ENCODE measurements at places on chromosomes 1 and 21.

DNA sequence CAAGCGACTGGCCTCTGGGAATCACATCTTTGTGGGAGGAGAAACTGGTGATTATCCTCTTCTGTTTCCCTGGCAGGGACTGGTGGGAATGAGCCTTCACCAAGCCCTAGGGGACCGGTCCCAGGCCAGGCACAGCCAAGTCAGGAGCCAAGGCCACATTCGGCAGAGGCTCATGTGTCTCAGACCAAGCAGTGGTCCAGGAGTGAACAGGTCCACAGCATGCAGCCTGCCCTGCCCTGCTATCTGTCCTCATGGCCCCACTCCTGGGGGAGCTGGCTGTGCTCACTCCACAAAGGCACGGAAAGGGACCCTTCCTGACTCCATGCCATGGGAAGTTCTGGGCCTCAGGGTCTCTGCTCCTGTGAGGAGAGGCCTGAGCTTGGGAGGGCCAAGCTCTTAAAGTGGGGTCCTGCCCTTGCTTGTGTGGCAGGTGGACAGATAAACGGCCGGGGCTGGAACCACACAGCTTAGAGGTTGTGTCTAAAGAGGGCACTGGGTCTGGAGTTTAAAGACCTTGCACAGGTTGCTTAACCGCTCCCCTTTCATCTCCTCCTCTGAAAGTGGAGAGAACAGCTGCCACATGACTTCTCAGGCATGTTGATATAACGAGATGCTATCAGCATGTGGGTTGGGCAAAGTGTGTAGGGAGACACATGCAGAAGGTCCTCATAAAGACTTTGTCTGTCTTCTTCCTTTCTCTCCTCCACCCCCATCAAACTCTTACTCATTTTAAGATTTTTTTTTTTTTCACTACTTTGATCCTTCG is 57.5 kb downstream of the CASQ2 start:
- no peak for DNase-seq

DNA sequence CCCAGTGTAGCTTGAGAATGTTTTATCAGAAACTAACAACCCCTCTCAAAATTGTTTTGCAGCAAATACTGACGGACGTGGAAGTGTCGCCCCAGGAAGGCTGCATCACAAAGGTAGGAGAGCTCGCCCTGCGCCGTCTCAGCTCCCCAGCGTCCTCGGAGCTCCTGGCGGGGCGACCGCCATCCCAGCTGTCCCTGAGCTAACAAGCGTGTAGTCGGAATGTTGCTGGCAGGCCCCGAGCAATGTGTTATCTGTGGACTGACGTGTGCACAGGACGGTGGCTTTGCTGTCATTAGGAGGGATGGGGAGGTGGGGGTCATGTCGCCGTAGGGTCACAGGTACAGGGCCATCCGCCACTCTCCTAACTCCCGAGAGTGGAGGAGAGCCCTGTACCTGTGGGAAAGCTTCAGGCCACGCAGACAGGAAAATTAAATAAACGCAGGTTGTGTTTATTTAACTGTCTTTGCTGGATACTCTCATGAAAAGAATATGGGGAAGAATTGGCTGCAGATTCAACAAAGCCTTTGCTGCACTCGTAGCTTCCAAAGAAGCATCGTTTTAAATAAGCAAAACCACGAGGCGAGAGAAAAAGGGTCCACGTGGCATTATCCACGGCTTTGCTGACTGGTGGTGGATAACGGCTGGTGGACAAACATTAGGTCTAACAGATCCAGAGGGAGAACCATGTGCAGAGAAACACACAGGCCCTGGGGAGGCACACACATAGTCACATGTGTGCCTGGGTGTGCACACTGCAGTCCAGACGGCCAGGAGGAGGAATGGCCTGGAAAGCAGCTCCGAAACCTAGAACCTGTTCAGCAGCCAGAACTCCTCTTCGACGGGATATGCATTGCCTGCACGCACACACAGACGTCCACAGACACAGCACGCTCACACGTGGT is 175.3 kb downstream of the PRDM16 start:
- DNase-seq: no peak

DNA sequence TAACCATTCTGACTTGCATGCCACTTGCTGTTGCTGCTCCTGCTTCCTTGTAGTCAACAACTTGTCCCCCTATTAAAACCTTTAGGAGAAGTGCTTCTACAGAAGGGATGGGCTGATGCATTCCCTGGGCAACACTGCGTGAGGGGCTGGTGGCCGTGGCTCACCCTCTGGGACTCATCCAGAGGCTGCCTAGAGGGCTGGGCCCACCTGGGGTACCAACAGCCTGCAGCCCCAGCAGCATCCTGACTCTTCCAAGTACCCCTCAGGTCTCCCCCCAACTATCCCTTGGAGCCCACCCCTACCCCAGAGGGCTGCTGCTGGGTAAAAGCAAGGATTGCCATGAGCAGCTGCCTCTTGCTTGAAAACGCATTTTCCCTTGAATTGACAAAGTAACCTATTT is 34.7 kb upstream of the LHX4 start:
- no peak for DNase-seq

- DNase-seq: no peak
Observed at GRCh38 chr1:158534496-158534895, 19.7 kb downstream of the OR6Y1 start.

- no peak for DNase-seq
Observed at GRCh38 chr1:28160782-28161266, 15.7 kb downstream of the PTAFR start.

GRCh38 chr1:235399661-235400060 is 32.4 kb downstream of the TBCE start:
- DNase-seq: no peak
